ENCODE measurements at places on chromosomes 12 and 14. TPM values are rescaled to one million over a fixed set of nuclear protein-coding genes. Genes with fewer than 3 reads are reported as not detected.

G2E3 gene
- 29.5 TPM for total RNA-seq

LGR5 gene
- 0.39 TPM for total RNA-seq

KRT78 gene
- total RNA-seq = 0.93 TPM

MSRB3 gene
- total RNA-seq = 15.1 TPM

GRCh38 chr12:111387747-111388323, 17.9 kb upstream of the SH2B3 start:
- DNase-seq = no peak

DNA sequence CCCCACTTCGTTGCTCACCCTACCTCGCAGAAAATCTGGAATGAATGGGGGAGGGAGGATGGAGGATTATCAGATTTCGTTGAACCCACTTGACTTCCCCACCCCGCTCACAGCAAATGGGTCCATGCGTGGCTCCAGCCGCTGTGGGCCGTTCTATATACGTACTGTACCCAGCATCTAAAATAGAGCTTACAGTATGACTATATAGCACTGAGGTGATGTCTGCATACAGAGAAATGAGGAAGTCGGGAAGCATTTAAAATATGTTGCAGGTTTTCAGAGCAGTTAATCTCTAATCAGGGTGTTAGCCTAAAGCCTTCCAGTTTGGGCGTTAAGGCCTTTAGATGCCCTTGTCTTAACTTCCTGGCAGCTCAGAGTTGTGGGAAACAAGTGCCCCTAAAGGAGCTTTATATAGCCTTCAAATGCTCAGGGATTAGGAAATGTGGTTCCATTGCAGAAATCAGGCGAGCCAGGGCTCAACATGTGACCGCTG, 1.4 kb downstream of the BICDL1 start:
- no peak for DNase-seq

GRCh38 chr14:48936362-48936761, 649.8 kb downstream of the RPS29 start:
- DNase-seq = no peak

GRCh38 chr14:36771028-36771640, 109.5 kb downstream of the PAX9 start:
- no peak for DNase-seq

DNA sequence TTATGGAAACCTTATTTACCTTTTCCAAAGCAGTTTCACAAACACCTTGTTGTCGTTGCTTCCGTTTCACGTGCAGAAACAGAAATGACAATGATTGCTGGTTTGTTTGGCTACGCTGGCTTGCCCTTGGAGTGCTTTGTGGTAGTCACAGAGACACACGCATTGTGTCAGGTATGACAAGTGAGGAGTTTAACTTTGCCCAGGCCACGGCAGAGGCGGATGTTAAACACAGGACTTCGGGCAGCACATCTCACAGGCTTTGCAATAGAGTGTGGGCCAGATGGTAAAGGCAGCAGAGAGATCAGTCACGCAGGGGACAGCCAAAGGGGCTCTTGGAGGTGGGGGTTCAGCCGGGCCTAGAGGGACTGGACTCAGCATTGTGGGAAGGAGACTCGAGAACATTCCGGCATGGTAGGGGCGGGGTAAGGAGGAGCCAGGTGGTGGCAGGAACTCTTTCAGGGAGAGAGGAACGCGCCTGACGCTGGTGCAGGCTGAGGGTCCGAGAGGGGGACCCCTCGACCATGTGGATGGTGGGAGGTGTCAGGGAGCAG, 59.8 kb upstream of the KCNA1 start:
- DNase-seq = no peak

DNA sequence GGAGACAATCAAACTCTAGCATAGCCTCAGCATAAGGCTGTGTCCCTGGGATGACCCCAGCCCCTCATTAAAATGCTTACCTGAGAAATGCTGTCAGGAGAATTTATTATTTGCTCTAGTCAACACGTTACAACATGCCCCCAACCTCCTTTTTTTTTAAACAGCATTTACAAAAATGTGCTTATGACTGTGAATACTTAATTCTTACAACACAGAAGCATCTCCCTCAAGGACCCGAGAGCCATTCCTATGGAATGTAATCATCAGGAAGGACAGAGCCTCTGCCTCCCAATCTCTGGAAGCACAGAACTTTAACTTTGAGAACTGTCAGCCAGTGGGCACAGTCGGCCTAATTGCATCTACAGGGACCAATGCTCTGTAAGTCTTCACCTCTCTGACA, 136.6 kb upstream of the OVCH1 start:
- no peak for DNase-seq

- DNase-seq = no peak
These were observed 113.4 kb downstream of the CAPZA3 start for GRCh38 chr12:18851271-18851670.

- no peak for DNase-seq
These were observed 375.7 kb downstream of the NELL2 start for GRCh38 chr12:44500423-44500822.

Measured in testis (tissue), 5 donors.